ENCODE measurements at places on chromosomes 11 and 22.
A peak's percentile ranks its signal among the peaks of the same experiment; 100 is the strongest.

DNA sequence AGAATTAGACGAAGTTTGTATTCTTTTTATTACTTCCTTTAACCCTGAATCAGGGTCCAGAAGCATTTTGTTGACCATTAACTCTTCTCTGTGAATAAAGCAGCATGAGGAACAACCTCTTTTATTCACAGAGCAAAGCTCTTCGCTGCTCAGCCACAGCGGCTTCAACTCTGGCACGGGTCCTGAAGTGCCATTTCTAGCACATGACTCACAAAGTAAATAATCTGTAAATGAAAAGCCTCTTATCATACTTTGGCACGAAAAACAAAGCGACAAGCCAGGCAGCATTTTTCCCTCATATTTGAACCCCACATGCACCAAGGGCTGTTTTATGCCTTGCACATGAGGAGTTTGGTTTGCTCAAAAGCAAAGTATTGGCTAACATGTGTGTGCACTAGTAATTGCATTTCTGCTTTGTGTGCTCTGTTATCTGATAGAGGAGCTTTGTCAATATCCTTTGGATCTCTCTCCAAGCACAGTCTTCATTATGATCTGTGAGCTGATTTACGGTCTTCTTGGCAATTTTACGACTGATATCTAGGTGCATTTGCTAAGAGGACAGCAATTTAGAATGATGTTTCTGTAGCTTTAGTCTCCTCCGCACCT, 33.0 kb upstream of the APOBEC3A start:
- H3K4me3 ChIP-seq = peak overlapping the region; percentile 83
- H3K36me3 ChIP-seq = no peaks in the 10 kb centered on the region
- peaks cover 13% of the 10 kb centered on the region for H3K27me3 ChIP-seq

DNA sequence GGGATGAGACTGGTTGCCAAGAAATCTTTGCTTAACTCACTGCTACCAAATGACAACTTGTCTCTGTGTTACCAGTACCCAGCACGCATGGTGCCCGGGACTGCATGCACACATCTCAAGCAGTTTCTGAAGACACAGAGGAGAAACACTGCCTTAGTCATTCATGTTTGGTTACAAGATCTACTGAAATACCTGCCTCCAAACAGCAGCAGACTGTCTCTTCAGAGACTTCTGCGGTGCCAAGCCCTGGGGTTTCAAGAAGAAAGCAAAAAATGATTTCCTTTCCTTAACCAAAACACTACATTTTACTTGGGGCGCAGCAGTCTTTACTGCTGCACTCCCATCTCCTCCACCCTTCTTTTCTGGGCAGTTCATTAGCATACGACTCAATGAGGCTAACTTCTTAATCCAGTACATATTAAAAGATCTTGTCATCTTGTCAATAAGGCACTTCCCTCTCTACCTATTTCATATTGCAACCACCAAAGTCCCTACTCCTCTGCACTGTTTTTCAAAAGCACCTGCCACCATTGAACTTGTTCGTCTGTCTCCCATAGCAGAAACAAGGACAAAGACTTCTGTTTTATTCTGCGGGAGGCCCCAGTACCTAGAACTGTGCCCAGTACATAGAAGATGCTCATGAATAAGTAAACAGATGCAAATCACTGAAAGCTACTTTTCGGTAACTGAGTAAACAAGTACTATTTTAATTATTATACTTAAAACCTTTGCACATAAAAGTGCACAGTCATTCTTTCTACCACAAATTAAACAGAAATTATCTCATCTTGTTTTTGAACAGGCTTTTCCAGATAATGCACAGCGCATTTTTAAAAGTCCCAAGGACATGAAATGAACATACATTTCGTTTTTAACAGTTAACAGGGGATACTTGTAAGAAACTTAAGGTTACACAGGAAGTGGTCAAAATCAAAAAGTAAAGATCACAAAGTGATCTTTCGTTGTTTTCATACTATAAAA, 4.0 kb downstream of the NAP1L4 start:
- peaks cover 30% of the 10 kb centered on the region for H3K4me1 ChIP-seq
- peaks cover 17% of the 10 kb centered on the region for H3K36me3 ChIP-seq
- H3K27ac ChIP-seq = peak overlapping the region; percentile 92
- H3K27me3 ChIP-seq = peaks cover 1% of the 10 kb centered on the region

- H3K27ac ChIP-seq = no peak overlapping the region
- H3K36me3 ChIP-seq = peaks cover 31% of the 10 kb centered on the region
- H3K4me1 ChIP-seq = peaks cover 6% of the 10 kb centered on the region
- no peak for DNase-seq
- no peak overlapping the region for H3K4me3 ChIP-seq
- peaks cover 1% of the 10 kb centered on the region for H3K27me3 ChIP-seq
Measured at GRCh38 chr11:12512826-12513395, 135.5 kb downstream of the PARVA start.

DNA sequence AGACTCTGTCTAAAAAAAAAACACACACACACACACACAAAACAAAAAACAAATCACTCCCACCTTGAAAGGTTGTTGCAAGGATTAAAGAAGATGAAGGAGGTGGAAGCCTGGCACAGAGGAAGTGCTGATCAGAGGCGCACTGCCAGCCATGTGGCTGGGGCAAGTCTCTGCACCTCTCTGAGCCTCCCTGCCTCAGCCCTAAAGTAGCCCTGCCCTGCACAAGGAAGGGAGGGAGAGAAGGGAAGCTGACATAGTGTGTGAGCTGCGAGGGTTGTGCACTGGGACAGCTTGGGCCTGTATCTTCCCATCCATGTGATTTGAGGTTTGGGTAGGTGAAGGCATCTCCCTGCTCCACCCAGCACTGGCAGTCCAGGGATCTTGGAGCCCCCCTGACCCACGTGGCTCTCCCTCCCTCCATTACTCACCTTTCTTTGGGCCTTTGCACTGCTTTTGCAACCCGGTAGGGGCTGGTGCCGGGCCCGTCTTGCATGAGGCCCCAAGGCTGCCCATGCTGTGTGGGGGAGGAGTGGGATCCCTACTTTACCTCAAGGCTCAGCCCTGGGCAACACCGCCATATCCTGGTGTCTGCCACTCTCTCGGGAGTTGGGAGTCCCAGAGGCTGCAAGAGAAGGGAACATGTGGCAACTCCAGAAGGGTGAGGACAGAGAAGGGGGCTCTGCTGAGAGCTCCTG, 30.5 kb downstream of the IFT27 start:
- DNase-seq = no peak
- no peaks in the 10 kb centered on the region for H3K4me1 ChIP-seq
- no peak overlapping the region for H3K27ac ChIP-seq
- H3K27me3 ChIP-seq = peaks cover 47% of the 10 kb centered on the region
- no peak overlapping the region for H3K4me3 ChIP-seq
- no peaks in the 10 kb centered on the region for H3K36me3 ChIP-seq

- H3K36me3 ChIP-seq = no peaks in the 10 kb centered on the region
- no peak for DNase-seq
- no peak overlapping the region for H3K4me3 ChIP-seq
- peak overlapping the region; percentile 8 for H3K27ac ChIP-seq
Measured at GRCh38 chr22:27454807-27455450, 346.6 kb downstream of the MN1 start.

DNA sequence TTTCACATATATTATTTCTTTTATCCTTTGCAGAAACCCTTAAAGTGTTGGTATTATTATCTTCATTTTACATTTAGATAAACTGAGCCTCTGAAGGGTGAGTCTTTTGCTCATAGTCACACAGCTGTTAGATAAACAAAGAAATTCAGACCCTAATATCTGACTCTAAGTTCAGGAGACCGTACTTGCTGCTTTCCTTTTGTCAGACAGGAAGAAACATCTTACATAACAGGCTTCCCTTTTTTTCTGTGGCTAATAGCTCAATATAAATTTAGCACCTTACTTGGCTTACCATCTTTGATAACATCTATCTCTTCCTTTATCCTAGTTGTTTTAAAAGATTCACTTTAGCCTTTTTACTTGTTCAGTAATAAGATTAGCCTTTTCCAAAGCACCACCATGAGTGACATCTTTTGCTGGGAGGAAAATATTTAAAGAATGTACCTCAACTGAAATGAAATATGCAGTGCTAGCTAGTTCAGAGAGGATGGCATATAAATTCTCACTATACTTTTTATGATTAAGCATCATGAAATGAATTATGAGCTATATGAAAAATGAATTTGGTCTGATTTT, 128.6 kb downstream of the WNT11 start:
- DNase-seq = no peak
- H3K4me3 ChIP-seq = no peak overlapping the region
- peak overlapping the region; percentile 14 for H3K27ac ChIP-seq
- peaks cover 7% of the 10 kb centered on the region for H3K36me3 ChIP-seq
- no peaks in the 10 kb centered on the region for H3K27me3 ChIP-seq
- H3K4me1 ChIP-seq = peaks cover 54% of the 10 kb centered on the region

DNA sequence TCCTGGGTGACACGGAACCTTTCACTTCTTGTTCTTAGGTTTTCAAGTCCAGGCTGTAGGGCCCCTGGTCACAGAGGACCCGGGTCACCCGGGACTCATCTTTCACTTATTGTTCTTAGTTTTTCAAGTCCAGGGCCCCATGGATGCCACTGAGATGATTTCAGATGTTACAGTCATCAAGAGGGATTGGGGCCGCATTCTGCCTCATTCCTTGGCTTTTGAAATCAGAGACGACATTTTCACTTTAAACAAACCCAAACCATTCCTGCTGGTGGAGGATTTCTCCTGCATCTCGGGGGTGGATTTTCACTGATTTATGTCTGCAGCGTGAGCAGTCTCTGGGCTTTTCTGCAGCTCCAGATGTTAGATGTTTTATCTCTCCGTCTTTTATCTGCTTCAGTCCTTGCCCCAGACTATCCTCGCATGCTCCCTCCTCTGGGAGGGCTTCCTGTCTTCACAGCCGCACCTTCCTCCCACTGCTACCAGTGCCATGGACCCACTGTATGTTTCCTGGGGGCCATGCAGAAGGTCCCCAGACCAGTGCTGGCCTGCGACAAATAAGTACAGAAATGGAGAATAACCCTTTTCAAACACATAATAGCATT, 27.4 kb downstream of the FBLN1 start:
- peak overlapping the region; percentile 27 for H3K4me3 ChIP-seq
- peaks cover 4% of the 10 kb centered on the region for H3K27me3 ChIP-seq
- DNase-seq = peak; percentile 69
- H3K27ac ChIP-seq = peak overlapping the region; percentile 84

DNA sequence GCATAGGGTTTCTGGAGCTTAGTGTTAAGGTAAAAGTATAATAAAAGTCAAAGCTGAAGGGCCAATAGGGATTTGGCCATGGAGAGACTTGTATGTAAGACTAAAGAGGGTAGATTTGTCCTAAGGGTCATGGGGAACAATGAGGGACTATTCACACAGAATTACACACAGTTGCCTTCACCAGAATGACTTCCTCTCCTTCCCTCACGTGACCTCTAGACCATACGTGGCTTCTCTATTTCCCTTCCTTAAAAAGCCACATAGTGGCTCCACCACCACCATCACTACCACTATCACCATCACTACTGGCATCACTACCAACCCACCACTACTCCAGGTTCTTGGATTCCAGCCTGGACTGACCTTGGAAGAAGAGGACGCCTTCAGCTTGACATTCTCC, 2.8 kb downstream of the HPX start:
- no peaks in the 10 kb centered on the region for H3K36me3 ChIP-seq
- peaks cover 3% of the 10 kb centered on the region for H3K27me3 ChIP-seq
- no peak overlapping the region for H3K27ac ChIP-seq
- no peak overlapping the region for H3K4me3 ChIP-seq
- H3K4me1 ChIP-seq = peaks cover 2% of the 10 kb centered on the region

GRCh38 chr11:87443707-87444106, 406.0 kb downstream of the TMEM135 start:
- no peak overlapping the region for H3K27ac ChIP-seq
- DNase-seq = no peak
- no peaks in the 10 kb centered on the region for H3K36me3 ChIP-seq
- H3K4me1 ChIP-seq = peaks cover 81% of the 10 kb centered on the region

- DNase-seq = no peak
- no peak overlapping the region for H3K27ac ChIP-seq
- H3K4me3 ChIP-seq = no peak overlapping the region
- peaks cover 7% of the 10 kb centered on the region for H3K27me3 ChIP-seq
- no peaks in the 10 kb centered on the region for H3K4me1 ChIP-seq
Measured at GRCh38 chr11:125532668-125533067, 36.6 kb upstream of the FEZ1 start.

DNA sequence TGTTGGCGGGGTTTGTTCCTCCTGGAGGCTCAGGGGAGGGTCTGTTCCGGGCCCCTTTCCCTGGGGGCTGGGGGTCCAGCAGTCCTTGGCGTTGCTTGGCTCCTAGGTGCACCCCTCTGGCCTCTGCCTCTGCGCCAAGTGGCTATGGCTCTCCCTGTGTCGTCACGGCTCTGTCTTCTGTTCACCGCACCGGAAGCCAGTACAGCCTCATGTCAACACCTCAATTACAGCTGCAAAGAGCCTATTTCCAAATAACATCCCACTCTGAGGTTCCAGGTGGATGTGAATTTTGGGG, 64.8 kb downstream of the CELSR1 start:
- peaks cover 6% of the 10 kb centered on the region for H3K27me3 ChIP-seq
- H3K4me3 ChIP-seq = no peak overlapping the region
- no peak for DNase-seq
- H3K36me3 ChIP-seq = no peaks in the 10 kb centered on the region
- H3K4me1 ChIP-seq = no peaks in the 10 kb centered on the region

GRCh38 chr11:114080219-114080618, 20.7 kb downstream of the ZBTB16 start:
- peaks cover 12% of the 10 kb centered on the region for H3K4me1 ChIP-seq
- H3K27me3 ChIP-seq = peaks cover 46% of the 10 kb centered on the region
- no peak for DNase-seq
- no peak overlapping the region for H3K4me3 ChIP-seq
